ENCODE measurements at places on chromosomes 11 and 22. TPM values are rescaled to one million over a fixed set of nuclear protein-coding genes. Genes with fewer than 3 reads are reported as not detected.

DNA sequence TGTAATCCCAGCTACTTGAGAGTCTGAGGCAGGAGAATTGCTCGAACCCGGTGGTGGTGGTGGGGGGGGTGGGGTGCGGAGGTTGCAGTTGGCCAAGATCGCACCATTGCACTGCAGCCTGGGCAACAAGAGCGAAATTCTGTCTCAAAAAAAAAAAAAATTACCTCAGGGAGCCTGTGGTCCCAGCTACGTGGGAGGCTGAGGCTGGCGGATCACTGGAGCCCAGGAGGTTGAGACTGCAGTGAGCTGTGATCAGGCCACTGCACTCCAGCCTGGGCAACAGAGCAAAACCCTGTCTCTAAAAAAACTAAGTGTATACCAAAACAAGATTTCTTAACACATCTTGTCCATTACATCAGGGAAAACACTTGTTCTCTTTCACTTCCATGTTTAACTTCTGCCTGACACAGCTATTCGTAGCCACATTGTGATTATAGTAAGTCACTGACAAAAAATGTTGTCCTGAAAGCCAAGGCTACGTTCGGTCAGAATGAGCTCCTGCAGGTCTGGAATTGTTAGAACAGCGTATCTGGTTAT is 1.4 kb downstream of the TMEM80 start:
- no peak for DNase-seq

Gene SMTNL1
- total RNA-seq: not detected

DNA sequence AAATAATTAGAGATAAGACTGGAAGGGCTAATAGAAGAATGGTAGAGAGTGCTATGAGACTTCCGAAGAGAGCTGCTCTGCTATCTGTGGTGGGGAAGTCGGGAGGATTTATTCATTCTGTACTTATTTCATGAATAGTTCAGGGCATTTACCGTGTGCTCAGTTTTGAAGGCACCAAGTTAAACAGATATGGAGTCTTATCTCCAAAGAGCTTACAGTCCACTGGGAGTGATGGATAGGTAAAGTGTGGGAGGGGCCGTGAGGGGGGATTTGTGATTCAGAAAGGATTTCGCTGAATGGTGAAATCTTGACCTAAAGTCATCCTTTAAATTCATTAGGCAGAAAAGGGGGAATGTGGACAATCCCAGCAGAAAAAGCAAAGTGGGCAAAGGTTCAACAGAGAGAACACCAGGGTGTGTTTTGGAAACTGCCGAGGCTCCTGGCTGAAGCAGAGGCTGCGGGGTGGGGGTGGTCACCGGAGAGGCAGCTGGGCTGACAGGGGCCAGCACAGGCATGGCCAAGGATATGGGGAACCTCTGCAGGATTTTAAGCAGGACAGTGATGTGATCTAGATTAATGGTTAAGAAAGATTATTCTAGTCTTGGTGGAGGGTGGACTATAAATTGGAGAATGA is 91.2 kb downstream of the UBASH3B start:
- no peak for DNase-seq

Gene FAT3
- total RNA-seq: not detected

DNA sequence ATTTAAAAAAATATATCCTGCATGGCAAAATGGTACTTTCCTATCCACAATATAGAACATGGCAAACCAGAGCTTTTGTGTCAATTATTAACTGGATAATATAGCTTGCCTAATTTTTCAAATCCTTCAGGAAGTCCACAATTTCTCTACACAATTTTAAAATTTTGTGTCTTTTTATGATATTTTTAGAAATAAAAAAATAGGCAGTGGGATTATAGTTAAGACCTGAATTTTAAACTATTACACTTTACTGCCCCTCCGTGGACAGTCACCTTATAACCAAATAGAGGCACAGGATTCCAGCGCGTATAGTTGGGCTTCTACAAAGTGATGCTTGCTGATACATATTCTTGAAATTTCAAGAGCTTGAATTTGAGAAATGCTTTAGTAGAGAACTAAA is 2.1 kb upstream of the DMC1 start:
- DNase-seq: no peak

- DNase-seq: no peak
Observed at GRCh38 chr11:47725442-47726117, 10.4 kb upstream of the AGBL2 start.

DNA sequence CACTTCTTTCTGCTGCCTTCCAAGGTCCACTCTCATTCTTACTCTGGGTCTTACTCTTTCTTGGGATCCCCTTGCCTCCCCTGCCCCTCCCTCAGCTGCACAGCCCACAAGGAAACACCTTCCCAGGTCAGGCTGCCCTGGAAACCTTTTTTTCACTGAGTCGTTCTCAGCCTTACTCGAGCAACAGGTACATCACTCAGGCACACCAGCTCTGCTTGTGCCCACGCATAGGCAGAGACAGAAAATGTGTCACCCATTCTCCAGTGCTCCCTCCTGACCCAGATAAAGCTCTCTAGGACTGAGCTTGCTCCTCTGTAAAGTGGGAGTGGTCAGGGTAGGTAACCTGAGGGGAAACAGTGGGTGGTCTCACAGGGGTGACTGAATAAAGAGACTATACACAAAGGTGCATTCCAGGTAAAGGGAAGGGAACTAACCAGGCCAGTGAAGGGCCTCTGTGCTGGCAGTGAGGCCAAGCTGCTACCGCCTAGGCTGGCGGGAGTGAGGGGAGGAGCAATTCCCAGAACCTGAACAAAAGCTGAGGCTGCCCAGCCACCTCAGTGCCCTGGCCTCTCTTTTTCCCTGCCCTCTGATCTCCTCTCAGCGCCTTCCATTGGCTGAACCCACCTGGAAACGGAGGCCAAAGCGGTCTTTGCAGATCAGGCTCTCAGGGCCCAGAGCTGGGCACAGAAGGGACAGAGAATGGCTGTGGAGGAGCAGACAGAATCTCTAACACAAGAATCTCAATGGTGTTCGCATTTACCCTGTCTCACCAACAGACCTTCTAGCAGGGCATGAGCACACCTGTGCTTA is 15.9 kb downstream of the PRG3 start:
- DNase-seq: no peak

Gene MYBPC3
- total RNA-seq: not detected

GRCh38 chr11:131827430-131827829 is 457.0 kb downstream of the NTM start:
- DNase-seq: no peak

Gene TRPM5
- not detected for total RNA-seq

Gene TMPRSS4
- total RNA-seq: 0.30 TPM

DNA sequence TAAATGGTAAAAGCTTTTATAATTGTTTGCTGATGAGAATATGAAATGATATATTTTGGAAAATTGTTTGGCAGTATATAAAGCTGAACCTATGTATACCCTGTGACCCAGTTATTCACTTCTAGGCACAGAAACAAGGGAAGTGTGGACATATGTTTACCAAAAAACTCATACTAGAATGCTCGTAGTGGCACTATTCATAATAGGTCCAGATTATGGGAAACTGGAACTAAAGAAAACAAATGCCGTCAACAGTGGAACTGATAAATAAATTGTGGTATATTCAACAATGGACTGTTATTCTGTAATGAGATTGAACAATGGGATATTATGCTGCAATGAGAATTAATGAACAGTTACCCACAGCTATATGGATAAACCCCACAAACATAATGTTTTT is 32.8 kb downstream of the CSTPP1 start:
- DNase-seq: no peak

- DNase-seq: no peak
Observed at GRCh38 chr11:14422814-14423182, 63.8 kb upstream of the RRAS2 start.

GRCh38 chr22:32517488-32517887 is 42.9 kb downstream of the FBXO7 start:
- no peak for DNase-seq

- no peak for DNase-seq
Observed at GRCh38 chr11:33656768-33657167, 43.9 kb downstream of the C11orf91 start.

- no peak for DNase-seq
Observed at GRCh38 chr22:26205494-26205893, 36.2 kb downstream of the SEZ6L start.

Gene MB
- total RNA-seq: not detected

GRCh38 chr11:16338393-16338792 is 18.0 kb downstream of the SOX6 start:
- no peak for DNase-seq

Gene MS4A12
- not detected for total RNA-seq

Gene ARCN1
- total RNA-seq: 107 TPM

Gene KDM4E
- total RNA-seq: not detected

DNA sequence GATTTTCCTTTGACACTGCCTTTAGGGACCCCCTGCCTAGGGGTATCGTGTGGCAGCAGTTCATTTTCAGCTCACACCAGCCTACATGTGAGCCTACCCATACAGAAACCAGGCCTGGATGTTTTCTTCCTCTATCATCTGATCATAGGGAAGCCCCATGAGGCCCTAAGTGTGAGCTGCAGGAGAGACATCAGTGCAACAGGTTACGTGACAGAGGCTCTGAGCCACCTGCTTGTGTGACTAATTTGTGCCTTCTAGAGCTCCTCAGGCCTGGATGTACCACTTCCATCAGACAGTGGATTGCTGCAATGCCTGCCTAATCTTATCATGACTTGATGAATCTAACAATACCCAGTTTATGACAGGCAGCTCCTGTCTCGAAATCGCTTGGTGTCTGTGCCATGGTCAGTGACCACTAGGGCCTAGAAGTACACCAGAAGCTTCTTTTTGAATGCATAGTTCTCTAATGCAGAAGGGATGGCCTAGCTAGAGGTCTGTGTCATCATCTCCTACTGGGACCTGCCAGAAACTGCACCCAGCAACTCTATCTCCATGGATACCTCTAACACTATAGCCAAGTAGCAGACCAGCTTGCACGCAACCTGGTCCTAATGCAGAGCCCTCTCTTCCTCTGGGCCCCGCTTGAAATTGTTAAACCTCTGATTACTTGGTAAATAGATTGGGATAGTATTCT is 109.7 kb upstream of the CLPB start:
- no peak for DNase-seq

Gene TRPC6
- not detected for total RNA-seq

DNA sequence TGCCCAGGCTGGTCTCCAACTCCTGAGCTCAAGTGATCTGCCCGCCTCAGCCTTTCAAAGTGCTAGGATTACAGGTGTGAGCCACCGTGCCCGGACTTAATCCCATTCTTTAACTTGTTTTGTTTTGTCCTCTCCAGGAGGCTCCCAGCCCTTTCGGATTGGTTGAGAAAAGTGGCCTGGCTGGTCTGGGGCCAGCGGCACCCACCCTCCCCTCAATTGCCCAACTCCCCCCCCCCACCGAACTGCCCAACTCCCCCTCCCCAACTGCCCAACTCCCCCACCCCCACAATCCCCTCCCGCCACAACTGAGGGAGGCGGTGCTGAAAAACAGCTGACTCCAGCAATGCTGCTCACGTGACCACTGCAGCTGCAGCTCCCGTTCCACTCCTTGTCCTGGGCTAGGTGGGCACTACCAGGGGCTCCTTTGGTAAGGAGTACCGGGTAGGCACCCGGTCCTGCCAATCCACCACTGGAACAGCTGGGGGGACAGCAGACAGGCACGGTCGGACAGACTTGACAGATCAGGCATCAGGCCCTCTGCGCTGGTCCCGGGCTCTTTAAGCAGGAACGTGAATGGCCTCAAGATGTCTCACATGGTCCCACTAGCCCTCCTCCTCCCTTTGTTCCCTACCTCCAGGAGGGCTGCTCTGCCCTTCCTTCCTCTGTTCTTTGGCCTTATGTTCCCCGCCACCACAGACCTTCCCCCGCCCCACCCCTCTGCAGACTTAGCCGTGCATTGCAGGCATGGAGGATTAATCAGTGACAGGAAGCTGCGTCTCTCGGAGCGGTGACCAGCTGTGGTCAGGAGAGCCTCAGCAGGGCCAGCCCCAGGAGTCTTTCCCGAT is at the start of gene TCN2:
Gene TCN2, plus strand, starts transcription at position 720 of the 845 bp plus-strand sequence. CDS start 158 bp downstream, outside the sequence.
- DNase-seq: peak; percentile 55

Gene RCOR2
- total RNA-seq: 0.74 TPM

Gene IFITM10
- 1.3 TPM for total RNA-seq

- DNase-seq: no peak
Observed at GRCh38 chr11:134749040-134749839, 337.2 kb upstream of the B3GAT1 start.

Gene DMC1
- 13.2 TPM for total RNA-seq

DNA sequence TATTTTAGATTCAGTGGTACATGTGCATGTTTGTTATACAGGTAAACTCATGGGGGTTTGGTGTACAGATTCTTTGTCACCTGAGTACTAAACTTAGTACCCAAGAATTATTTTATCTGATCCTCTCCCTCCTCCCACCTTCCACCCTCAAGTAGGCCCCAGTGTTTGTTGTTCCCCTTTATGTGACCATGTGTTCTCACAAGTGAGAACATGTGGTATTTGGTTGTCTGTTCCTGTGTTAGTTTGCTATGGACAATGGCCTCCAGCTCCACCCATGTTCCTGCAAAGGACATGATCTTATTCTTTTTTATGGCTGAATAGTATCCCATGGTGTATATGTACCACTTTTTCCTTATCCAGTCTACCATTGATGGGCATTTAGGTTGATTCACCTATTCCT is 6.8 kb downstream of the SMIM38 start:
- DNase-seq: no peak

- DNase-seq: no peak
Observed at GRCh38 chr11:94939346-94939745, 34.0 kb downstream of the CWC15 start.

GRCh38 chr22:50473855-50474671 is 772 bp downstream of the SBF1 start:
- peak; percentile 67 for DNase-seq

DNA sequence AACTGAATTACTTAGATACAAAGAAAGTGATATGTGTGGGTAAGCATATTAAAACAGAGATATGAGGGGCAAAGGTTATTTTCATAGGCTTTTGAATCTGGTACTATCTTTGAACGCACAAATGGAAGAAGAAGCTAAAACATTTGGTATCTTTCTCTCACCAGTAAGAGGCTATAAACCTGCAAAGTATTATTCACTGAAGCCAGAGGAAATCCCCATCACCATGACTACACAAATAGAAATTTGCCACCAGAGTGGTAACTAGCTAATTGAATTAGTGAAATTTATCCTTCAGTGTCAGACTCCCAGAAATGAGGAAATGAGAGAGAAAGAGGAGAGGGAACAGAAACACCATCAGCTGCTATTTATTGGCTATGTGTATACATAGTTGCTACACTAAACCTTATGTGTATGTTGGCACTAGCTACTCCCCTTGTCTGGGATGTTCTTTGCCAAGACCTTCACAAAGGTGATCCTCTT is 503.4 kb downstream of the DLG2 start:
- DNase-seq: no peak

Measured in activated naive CD8-positive, alpha-beta T cell treated with anti-CD3 and anti-CD28 coated beads, Interleukin-2, amount 10 ng/mL, durations not matched to agents 7 days and 5 days (primary cell).